ENCODE measurements at places on chromosomes 1 and 21. TPM values are rescaled to one million over a fixed set of nuclear protein-coding genes. Genes with fewer than 3 reads are reported as not detected.

- no peak for DNase-seq
These were observed 662.5 kb upstream of the USP24 start for GRCh38 chr1:55877437-55878232.

DNA sequence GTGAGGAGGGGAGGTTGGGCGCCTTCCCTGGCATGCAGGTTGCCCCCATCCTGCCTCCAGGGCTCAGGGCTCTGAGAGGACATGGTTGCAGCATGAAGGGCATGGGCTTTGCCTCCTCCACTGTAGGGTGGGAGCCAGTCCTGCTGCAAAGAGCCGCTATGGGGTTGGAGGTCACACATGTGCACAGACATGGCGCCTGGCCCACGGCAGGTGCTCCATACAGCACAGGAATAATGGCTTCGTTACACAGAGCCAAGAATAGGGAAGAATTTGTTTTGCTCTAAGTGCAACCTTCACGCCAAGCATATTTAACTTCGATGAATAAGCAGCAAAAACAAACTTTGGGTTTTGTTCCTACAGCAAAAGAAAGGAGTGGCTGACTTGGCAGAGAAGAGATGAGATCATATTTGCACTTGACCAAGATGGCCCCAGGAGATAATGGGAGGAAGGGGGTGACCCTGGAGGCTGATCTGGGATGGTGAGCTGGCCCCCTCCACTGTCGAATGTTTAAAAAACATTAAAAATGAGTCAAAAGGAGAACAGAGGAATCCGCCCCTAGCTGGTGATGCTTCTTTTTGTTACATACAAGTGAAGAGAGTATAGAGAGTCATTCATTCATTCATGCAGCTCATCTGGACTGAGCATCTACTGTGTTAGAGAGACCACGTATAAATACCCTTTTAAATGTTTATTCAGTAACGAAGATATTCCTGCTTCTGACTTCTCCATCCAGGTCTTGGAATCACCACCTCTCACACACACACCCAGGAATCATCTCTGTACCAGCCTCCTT lies 12.4 kb upstream of the C2CD2 start:
- no peak for DNase-seq

The TSPEAR gene
- not detected for polyA plus RNA-seq

The PLA2G4A gene
- 11.9 TPM for polyA plus RNA-seq

The AMIGO1 gene
- polyA plus RNA-seq, result 0.24 TPM

The KLHDC8A gene
- not detected for polyA plus RNA-seq

- DNase-seq, result no peak
These were observed 5.7 kb upstream of the ARID1A start for GRCh38 chr1:26690157-26690556.

- DNase-seq, result no peak
These were observed 113.4 kb upstream of the ATP1A1 start for GRCh38 chr1:116259663-116260062.

- DNase-seq, result no peak
These were observed 20.4 kb upstream of the GNG12 start for GRCh38 chr1:67853704-67854103.

DNA sequence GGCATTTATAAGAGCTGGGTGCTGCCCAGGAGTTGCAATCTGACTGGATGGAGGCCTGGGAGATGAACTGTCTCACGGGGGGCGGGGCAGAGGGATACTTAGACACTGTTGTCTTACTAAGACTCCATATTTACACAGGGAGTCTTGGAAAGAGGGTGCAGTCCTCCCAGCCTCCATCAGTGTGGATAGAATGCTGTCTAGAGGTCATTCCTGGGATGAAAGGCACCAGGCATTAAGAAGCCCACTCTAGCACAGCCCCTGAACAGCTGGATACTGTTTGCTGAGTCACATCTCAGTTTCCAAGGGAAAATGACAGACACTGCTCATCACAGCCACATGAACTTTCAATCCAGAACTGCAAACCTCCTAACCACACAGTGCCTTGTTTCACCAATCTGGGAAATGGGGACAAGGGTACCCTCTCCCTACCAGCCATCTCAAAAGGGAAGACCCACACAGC lies 43.3 kb downstream of the SSBP3 start:
- no peak for DNase-seq

The TSPAN1 gene
- polyA plus RNA-seq, result 362 TPM

The GLIS1 gene
- polyA plus RNA-seq, result not detected

The AGMAT gene
- 0.21 TPM for polyA plus RNA-seq

DNA sequence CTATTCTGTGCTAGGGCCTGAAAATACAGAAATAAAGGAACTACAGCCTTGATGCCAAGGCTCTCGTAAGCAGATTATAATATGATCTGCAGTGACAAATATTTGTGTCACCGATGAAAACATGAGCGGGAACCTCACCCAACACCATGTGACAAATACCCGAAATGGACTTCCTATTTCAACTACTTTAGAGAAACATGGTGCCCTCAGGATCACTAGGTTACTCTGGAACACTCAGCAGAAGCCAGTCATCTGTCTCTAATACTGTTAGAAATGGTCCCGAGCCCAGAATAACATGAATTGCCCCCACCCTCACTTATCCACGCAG lies 463 bp upstream of the VAMP3 start:
- no peak for DNase-seq

The LRRC7 gene
- polyA plus RNA-seq, result 0.35 TPM

The LCE3E gene
- polyA plus RNA-seq, result 2.8 TPM

- no peak for DNase-seq
These were observed 1.7 kb upstream of the MRPS15 start for GRCh38 chr1:36465731-36466369.

- DNase-seq, result no peak
These were observed 59.3 kb downstream of the GPR88 start for GRCh38 chr1:100597061-100597741.

The CD1C gene
- not detected for polyA plus RNA-seq

The TPTE gene
- not detected for polyA plus RNA-seq

DNA sequence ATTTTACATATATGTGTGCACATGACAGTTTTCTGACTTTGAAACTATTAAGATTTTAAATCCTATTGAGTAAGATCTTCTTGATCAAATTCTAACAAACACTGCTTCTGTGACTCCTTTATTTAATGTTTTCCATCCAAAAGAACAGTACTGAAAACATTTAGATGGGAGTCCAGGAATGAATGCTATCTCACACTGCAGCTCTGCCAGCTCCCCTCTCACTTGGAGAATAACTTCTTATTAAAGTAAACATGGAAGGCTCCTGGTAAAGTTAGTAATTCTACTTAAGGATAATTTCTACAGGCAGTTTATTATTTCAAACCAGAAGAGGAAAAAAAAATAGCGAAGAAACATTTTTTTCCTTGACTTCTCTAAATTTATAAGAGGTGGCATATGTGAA lies 349.1 kb downstream of the DPYD start:
- no peak for DNase-seq

The FAM163A gene
- not detected for polyA plus RNA-seq

The C1QA gene
- polyA plus RNA-seq, result not detected

The IGSF5 gene
- not detected for polyA plus RNA-seq

The RPTN gene
- 0.64 TPM for polyA plus RNA-seq

The GNG12 gene
- polyA plus RNA-seq, result 148 TPM

DNA sequence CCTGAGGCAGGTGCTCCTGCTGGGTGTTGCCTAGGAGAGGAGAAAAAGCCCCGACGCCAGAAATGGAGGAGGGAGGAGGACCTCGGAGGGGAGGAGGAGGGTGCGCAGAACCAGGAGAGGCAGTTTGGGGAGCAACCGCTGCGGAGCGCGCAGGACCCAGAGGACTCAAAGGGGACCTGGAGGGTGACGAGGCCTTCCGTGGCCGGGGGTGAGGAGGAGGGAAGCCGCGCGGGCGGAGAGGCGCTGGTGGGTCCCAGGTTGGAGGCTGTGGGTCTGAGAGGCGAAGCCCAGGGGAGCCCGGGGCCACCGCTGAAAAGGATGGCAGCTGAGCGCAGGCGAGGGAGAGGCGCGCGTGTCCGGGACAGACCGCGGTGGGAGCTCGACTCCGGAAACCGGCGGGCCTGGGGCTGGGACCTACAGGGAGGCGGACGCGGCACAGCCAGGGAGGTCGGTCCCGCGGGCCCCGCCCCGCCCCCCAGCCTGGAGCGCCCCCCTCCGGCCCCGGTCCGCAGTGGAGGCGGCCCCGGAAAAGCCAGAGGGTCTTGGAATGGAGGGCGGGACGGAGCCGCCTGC lies 15.1 kb downstream of the RNF223 start:
- DNase-seq, result no peak

The RAB42 gene
- 0.17 TPM for polyA plus RNA-seq

DNA sequence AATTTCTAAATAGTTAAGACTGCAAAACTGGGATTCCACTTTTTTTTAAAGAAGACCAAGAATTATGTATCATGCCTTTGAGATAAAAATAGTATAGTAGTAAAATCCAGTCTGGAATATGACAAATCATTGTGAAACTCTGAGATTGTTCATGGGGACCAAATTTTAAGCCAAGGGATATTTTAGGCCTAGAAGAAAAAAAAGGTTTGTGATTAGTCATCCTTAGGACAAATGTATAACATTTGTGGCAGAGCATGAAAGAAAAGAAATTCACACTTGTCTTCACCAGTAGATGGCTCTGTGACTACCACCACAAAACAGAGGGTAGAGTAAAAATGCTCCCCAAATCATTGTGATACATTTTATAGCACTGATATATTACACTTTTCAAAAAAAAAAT lies 226.1 kb downstream of the KCTD3 start:
- no peak for DNase-seq

The TOE1 gene
- 12.1 TPM for polyA plus RNA-seq

DNA sequence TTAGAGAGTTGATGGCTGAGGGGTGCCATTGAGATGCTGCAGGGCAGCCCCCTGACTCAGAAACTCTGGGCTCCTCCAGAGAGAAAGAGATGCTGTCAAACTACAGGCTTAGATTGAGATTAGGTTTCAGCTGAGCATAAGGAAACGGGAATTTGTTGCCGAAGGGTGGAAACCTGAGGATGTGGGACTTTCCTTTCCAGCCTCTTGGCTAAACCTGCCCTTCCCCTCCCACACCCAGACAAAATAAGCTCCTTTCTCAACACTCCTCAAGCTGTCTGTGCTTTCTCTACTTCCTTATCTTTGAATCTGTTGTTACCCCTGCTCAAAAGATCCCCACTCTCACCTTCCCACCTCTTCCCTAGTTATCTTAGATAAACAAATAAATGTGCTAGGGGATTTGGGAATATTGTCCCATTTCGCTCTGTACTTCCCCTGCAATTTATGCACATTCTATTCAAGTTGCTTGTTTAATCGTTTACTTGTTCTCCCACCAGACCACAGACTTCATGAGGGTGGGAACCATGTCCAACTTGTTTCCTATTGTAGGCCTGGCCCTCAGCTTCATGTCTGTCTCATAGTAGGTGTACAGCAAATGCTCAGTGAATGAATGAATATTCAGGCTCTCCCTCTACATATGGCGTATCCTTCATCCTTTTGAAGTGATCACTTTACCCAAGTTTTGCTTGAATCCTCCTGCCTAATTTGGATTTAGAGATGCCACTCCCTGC lies 30.6 kb upstream of the MARK1 start:
- no peak for DNase-seq

DNA sequence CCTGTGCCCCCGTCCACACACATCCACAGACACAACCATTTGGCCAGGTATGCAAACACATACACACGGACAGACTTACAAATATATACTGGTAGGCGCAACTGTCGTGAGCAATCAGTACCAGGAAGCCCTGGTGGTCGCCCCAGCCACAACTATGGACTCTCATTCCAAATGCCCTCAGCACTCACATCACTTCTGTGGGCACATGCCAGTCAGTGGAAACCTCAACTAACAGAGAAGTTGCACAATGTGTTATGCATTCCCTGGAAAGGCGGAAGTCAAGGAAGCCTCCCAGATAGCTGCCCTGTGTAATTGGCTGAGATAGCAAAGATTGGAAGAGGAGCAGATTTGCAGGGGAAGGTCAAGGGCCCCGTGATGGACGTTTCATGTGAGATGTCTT lies 1.4 kb upstream of the HEYL start:
- DNase-seq, result no peak

GRCh38 chr21:42465008-42465802 lies 30.8 kb downstream of the RSPH1 start:
- DNase-seq, result no peak

- DNase-seq, result no peak
These were observed 144.5 kb downstream of the OMA1 start for GRCh38 chr1:58401991-58402390.

The PLEKHA6 gene
- polyA plus RNA-seq, result 1.5 TPM

The C4BPA gene
- not detected for polyA plus RNA-seq

GRCh38 chr1:25527946-25528595 lies 15.3 kb upstream of the LDLRAP1 start:
- DNase-seq, result no peak

DNA sequence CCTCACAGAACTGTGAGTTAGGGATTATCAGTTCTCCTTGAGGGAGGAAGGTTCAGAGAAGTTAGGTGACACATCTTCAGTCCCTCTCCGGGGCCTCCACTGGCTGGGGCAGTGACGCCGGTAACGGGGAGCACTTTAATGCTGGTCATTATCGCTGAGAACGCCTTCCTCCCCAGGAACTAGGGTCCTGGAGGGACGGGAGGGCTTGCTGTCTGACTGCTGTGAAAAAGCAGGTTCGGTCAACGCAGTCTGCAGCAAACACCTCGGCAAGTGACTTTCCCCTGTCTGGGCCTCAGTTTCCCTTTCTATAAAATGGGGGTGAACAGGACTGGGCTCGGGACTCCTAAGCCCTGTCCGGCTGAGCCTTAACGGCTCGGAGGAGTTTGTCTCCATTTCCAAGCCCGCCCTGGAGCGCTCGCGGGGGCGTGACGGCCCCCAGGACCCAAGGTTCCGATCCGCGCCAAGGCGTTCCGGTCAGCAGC lies 341 bp upstream of the TMEM61 start:
- no peak for DNase-seq

The PRR9 gene
- polyA plus RNA-seq, result 2.6 TPM

The SSBP3 gene
- 16.9 TPM for polyA plus RNA-seq

DNA sequence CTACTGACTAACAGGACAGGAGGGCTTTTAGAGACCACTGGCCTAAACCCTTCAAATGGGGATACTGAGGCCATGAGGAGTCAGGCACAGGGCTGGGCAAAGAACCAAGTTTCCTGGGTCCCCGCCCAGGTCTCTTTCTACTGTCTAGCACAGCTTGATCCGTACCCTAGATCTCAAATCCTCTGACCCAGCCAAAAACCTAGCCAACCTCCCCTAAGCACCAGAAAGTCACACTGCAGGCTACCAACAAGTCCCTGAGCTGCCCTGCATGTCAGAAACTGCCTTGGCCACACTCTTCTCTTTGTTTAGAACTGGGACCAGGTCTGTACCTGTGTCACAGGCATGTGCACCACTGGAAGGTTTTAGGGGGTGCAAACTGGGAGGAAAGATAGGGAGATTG lies 33.6 kb downstream of the AHDC1 start:
- no peak for DNase-seq

The AGRN gene
- 115 TPM for polyA plus RNA-seq

GRCh38 chr1:201420608-201421002 lies 925 bp downstream of the TNNI1 start:
- no peak for DNase-seq
